Large intestine (tissue), 12 donors: ENCODE measurements at places on chromosomes 7 and 10. TPM values are rescaled to one million over a fixed set of nuclear protein-coding genes. Genes with fewer than 3 reads are reported as not detected.

The AKR1C3 gene
- 4.1 TPM for polyA plus RNA-seq

The TMEM140 gene
- 20.6 TPM for polyA plus RNA-seq

The TLL2 gene
- polyA plus RNA-seq = 0.99 TPM

The TRIM50 gene
- 0.42 TPM for polyA plus RNA-seq

The NANOS1 gene
- polyA plus RNA-seq = 1.9 TPM

The HERPUD2 gene
- 23.8 TPM for polyA plus RNA-seq

The ATG9B gene
- polyA plus RNA-seq = 1.8 TPM

The FXYD4 gene
- not detected for polyA plus RNA-seq

The CDH23 gene
- polyA plus RNA-seq = 1.7 TPM

The ATP6V0A4 gene
- polyA plus RNA-seq = 0.12 TPM

The PNLIPRP3 gene
- not detected for polyA plus RNA-seq

The ZNF425 gene
- 4.3 TPM for polyA plus RNA-seq

The COL17A1 gene
- 8.8 TPM for polyA plus RNA-seq

The TWIST1 gene
- polyA plus RNA-seq = 0.61 TPM
